ENCODE measurements at places on chromosomes 13 and 19. TPM values are rescaled to one million over a fixed set of nuclear protein-coding genes. Genes with fewer than 3 reads are reported as not detected.

Gene CFD
- 0.54 TPM for total RNA-seq

Gene ZBTB7A
- total RNA-seq: 44.5 TPM

Gene MIA
- total RNA-seq: 1.1 TPM

Gene SIGLEC6
- total RNA-seq: 28.7 TPM

GRCh38 chr13:110322126-110322827 is 15.2 kb downstream of the COL4A2 start:
- no peaks in the 10 kb centered on the region for H3K36me3 ChIP-seq
- DNase-seq: no peak
- H3K27ac ChIP-seq: no peak overlapping the region
- no peaks in the 10 kb centered on the region for H3K4me1 ChIP-seq
- H3K27me3 ChIP-seq: peaks cover 21% of the 10 kb centered on the region

GRCh38 chr13:97495678-97496077 is 61.7 kb downstream of the RAP2A start:
- H3K4me1 ChIP-seq: no peaks in the 10 kb centered on the region
- no peak overlapping the region for H3K27ac ChIP-seq
- DNase-seq: no peak
- H3K4me3 ChIP-seq: no peak overlapping the region
- H3K27me3 ChIP-seq: peaks cover 5% of the 10 kb centered on the region
- H3K36me3 ChIP-seq: no peaks in the 10 kb centered on the region

- no peak for DNase-seq
- no peaks in the 10 kb centered on the region for H3K27me3 ChIP-seq
- H3K4me1 ChIP-seq: peaks cover 17% of the 10 kb centered on the region
- H3K4me3 ChIP-seq: no peak overlapping the region
These were observed 15.3 kb downstream of the SYDE1 start for GRCh38 chr19:15122331-15123030.

DNA sequence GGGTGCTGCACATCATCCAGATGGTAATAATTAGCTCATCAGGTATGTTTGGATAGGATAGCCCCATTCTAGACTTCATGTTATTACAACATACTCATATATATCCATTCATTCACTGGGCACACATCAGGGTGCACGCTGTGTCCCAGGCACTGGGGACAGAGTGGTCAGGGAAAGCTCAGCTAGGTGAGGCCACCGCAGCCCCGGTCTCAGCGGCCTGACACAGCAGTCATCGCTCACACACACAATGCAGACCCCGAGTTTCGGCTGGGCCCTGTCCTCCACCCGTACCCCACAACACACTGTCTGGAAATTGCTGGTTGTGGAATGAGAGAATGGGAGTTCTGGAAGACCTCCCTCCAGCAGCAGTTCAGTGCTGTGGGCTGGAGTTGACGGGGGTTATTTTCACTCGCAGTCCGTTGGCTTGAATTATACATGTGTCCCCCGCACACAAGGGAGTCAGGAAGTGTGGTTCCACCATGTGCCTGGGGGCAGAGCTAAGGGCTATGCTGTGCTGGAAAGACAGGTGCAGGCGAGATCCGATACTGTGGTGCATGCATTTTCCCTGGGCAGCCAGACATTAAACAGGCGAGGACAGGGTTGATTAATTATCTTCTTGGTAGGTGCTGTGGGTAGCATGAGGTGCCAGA is 257.6 kb downstream of the TEX29 start:
- H3K27me3 ChIP-seq: no peaks in the 10 kb centered on the region
- no peak for DNase-seq
- no peak overlapping the region for H3K27ac ChIP-seq
- H3K4me1 ChIP-seq: no peaks in the 10 kb centered on the region
- H3K4me3 ChIP-seq: no peak overlapping the region
- H3K36me3 ChIP-seq: no peaks in the 10 kb centered on the region
